Activated T-cell treated with anti-CD3 and anti-CD28 coated beads, Interleukin-2, amount 50 U/mL, for 72 hours (primary cell): ENCODE measurements at places on chromosomes 2 and 18. TPM values are rescaled to one million over a fixed set of nuclear protein-coding genes. Genes with fewer than 3 reads are reported as not detected.

DNA sequence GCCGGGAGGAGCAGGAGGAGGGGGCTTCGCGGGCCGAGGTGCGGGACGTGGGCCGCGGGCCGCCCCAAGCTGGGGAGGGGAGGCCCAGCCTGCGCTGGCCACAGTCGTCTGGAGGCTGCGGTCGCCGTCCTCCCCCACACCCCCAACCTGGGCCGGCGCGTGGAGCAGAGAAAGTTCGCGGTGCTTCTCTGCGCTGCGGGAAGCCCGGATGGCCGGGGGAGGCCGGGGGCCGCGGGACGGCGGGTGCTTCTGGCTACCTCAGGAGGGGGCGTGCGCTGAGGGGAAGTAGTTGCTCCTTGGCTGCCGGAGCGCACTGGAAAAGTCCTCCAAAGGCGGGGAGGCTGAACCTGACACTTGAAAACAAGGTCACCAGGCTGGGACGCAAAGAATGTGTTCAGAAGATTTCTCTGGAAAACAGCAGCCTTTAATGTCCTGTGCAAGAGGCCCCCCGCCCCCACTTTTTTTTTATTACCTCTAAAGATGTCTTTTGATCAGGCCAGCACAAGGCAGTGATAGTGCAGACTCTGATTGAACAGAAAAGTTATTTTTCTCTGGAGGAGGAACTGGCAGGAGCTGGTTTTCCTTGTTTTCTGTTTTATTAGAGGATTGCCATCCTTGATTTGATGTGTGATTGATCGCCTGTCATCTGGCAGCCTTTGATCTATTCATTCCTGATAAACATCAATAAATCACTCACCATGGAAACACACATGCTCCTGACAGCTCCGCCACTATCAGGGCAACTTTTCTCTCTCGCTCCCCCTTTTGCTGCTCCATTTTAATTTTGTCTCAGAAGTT, 1.6 kb downstream of the TSHZ1 start:
- peak overlapping the region; percentile 74 for H3K27ac ChIP-seq
- H3K4me1 ChIP-seq, result peaks cover 56% of the 10 kb centered on the region
- H3K36me3 ChIP-seq, result peaks cover 10% of the 10 kb centered on the region
- H3K4me3 ChIP-seq, result peak overlapping the region; percentile 92
- peaks cover 4% of the 10 kb centered on the region for H3K27me3 ChIP-seq

DNA sequence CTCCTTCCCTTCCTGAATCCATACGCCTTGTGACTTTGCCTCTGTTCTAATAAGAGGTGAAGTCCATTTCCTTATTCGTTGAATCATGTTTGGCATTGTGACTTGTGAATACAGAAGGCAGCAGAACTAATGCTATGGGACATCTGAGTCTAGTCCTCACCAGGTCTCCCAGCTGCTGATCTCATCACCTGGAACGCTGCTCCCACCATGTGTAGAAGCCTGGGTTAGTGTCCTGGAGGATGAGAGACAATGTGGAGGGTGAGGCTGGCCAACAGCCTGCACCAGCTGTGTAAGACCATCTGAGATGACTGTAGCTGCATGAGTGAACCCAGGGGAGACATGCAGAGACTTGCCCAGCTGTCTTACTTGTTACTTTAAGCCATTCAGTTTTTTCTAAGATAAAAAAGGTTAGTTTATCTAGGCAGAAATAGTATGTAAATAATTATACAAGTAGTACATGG, 3.5 kb upstream of the HAAO start:
- peaks cover 76% of the 10 kb centered on the region for H3K4me1 ChIP-seq
- H3K36me3 ChIP-seq, result peaks cover 4% of the 10 kb centered on the region
- DNase-seq, result peak; percentile 39
- H3K4me3 ChIP-seq, result peak overlapping the region; percentile 68
- peak overlapping the region; percentile 2 for H3K27ac ChIP-seq

DNA sequence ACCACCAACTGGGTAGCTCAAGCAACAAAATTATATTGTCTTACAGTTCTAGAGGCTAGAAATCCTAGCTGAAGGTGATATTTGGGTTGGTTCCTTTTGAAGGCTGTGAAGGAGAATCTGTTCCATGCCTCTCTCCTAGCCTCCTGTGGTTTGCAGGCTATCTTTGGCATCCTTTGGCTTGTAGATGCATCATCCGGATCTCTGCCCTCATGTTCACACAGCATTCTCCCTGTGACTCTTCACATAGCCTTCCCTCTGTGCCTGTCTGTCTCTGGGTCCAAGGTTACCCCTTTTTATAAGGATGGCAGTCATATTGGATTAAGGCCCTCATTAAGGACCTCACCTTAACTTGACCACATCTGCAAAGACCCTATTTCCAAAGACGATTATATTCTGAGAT, 78.6 kb upstream of the MAP3K20 start:
- no peak overlapping the region for H3K4me3 ChIP-seq
- no peak for DNase-seq
- H3K27me3 ChIP-seq, result peaks cover 8% of the 10 kb centered on the region

GRCh38 chr2:128702616-128703015, 383.9 kb upstream of the HS6ST1 start:
- H3K4me1 ChIP-seq, result no peaks in the 10 kb centered on the region
- H3K36me3 ChIP-seq, result no peaks in the 10 kb centered on the region
- no peak overlapping the region for H3K27ac ChIP-seq
- no peaks in the 10 kb centered on the region for H3K27me3 ChIP-seq

GRCh38 chr2:111900859-111901258, 2.5 kb downstream of the MERTK start:
- H3K4me3 ChIP-seq, result peak overlapping the region; percentile 33
- peaks cover 16% of the 10 kb centered on the region for H3K4me1 ChIP-seq
- no peak overlapping the region for H3K27ac ChIP-seq
- peaks cover 15% of the 10 kb centered on the region for H3K27me3 ChIP-seq
- H3K36me3 ChIP-seq, result no peaks in the 10 kb centered on the region

- peaks cover 86% of the 10 kb centered on the region for H3K4me1 ChIP-seq
- no peaks in the 10 kb centered on the region for H3K36me3 ChIP-seq
- H3K27me3 ChIP-seq, result no peaks in the 10 kb centered on the region
- H3K27ac ChIP-seq, result peak overlapping the region; percentile 70
- H3K4me3 ChIP-seq, result no peak overlapping the region
Observed at GRCh38 chr2:98505311-98505808, 60.7 kb downstream of the INPP4A start.

DNA sequence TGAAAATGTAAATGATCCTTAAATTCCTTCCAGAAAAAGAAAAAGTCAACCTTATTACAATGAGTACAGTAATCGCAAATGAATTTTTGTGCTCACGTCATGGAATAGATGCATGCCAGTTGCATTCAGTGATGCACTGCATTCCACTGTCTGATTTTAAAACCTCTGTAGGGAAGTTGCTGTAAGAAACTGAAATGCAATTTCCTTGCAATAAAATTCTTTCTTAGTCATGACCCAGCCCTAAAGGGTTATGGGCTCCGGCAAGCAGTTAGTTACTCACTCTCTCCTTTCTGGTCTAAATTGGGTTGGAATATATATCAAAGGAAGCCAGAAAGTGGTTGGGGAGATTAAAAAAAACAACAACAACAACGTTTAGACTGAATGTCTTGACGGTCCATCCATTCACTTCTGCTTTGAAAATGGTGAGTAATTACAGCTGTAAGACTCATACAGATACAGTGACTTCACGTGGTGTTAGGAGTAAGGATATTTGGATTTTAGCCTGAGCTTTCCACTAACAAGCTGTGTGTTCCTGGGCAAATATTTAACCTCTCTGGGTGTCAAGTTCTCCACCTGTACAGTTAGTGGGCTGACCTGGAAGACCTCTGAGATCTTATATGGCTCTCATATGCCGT, 8.6 kb upstream of the RND3 start:
- H3K4me1 ChIP-seq, result no peaks in the 10 kb centered on the region
- no peak overlapping the region for H3K4me3 ChIP-seq
- no peak overlapping the region for H3K27ac ChIP-seq

Gene CDH20
- 0.14 TPM for total RNA-seq

Gene CPO
- total RNA-seq, result not detected

DNA sequence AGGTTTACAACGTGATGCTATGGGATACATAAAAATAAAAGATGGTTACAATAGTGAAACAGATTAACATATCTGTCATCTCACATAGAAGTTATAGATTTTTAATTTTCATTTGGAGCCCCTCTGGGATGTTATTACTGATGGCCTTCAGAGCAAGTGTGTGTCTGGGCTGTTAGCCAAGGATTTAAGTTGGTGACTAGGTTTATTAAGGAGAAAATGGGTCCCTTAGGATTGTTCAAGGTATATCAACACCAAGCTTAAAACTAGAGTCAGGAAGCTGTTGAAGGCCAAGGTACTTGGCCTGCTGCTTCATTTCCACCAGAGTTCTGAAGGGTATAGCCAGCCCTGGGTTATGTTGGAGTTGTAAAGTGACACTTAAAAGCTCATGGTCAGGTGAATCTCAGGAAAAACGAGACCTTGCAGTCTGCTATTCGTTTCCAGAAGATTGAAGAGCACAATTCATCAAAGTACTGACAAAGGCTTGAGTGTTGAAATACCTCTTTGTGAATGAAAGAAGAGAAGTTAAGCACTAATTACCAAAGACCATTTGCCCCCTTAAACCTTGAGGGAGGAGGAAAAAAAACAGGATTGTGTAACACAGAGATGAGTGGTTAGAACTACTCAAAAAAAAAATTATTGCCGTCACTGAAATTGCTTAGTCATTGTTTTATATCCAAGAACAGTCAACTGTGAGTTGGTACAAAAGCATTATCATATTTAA, 48.4 kb downstream of the MAP2 start:
- no peak overlapping the region for H3K4me3 ChIP-seq
- no peak overlapping the region for H3K27ac ChIP-seq
- H3K4me1 ChIP-seq, result no peaks in the 10 kb centered on the region
- peaks cover 11% of the 10 kb centered on the region for H3K27me3 ChIP-seq

- DNase-seq, result no peak
- H3K36me3 ChIP-seq, result no peaks in the 10 kb centered on the region
- no peak overlapping the region for H3K27ac ChIP-seq
- H3K27me3 ChIP-seq, result no peaks in the 10 kb centered on the region
Observed at GRCh38 chr2:55949211-55949610, 25.6 kb upstream of the EFEMP1 start.
